Chondrocyte (in vitro differentiated cells): ENCODE measurements at places on chromosomes 12 and 14. TPM values are rescaled to one million over a fixed set of nuclear protein-coding genes. Genes with fewer than 3 reads are reported as not detected.

DNA sequence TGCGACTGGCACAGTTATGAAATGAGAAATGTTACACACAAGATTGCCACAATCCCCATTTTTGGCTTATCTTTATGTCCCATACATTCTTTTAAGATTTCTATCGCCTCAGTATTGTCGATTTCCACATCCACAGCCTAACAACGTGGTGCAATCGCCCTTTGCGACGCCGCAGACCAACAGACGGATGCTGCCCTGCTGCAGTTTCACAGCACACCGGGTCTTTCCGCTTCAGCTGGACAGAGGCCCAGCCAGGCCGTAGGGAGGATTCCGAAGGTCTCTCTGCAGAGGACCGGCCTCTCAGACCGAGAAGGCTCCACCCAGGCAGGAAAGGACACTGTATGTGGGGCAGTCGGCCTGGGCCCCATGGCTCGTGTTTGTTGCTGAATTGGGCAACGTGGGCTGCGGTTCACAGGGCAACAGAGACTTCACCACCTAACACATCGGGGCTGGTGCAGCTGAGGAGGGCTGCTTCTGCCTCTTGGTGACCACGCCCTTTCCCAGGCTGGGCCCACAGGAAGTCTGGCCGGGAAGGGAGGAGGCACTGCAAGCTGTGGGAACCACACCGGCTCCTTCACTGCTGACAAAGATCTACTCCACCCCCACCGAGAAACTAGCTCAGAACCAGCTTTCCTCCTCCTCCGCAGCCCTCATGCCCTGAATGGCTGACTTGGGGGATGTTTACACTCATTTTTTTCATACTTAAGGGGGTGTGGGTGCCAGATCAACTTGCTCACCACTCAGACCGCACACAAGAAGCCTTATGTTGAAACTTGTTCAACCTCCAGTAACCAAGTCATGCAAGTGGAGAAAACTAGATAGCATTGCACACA is 32.9 kb upstream of the MDM1 start:
- DNase-seq = peak; percentile 95
- H3K36me3 ChIP-seq = no peaks in the 10 kb centered on the region
- H3K4me3 ChIP-seq = peak overlapping the region; percentile 57
- no peaks in the 10 kb centered on the region for H3K27me3 ChIP-seq
- H3K27ac ChIP-seq = peak overlapping the region; percentile 95

INSM2 gene
- total RNA-seq = not detected in 3 replicates

ABHD12B gene
- total RNA-seq = not detected in 3 replicates

TMTC2 gene
- 1.4 to 8.9 TPM (median 1.9 TPM) in 3 replicates for total RNA-seq

GRCh38 chr12:106304001-106304421 is 1.5 kb downstream of the TCP11L2 start:
- peak overlapping the region; percentile 91 for H3K4me3 ChIP-seq
- H3K27ac ChIP-seq = no peak overlapping the region
- H3K4me1 ChIP-seq = peaks cover 50% of the 10 kb centered on the region
- no peaks in the 10 kb centered on the region for H3K27me3 ChIP-seq

- H3K36me3 ChIP-seq = no peaks in the 10 kb centered on the region
- H3K27me3 ChIP-seq = peaks cover 2% of the 10 kb centered on the region
- H3K4me3 ChIP-seq = no peak overlapping the region
- no peak overlapping the region for H3K27ac ChIP-seq
- no peak for DNase-seq
- no peaks in the 10 kb centered on the region for H3K4me1 ChIP-seq
These were observed 116.4 kb downstream of the PDZRN4 start for GRCh38 chr12:41304526-41304925.

- no peaks in the 10 kb centered on the region for H3K36me3 ChIP-seq
- H3K4me3 ChIP-seq = no peak overlapping the region
- no peak overlapping the region for H3K27ac ChIP-seq
- H3K4me1 ChIP-seq = no peaks in the 10 kb centered on the region
- DNase-seq = peak; percentile 51
These were observed 340.0 kb upstream of the SFSWAP start for GRCh38 chr12:131370791-131371347.

OAS2 gene
- 0.07 TPM in 1 of 3 replicates, not detected in the others for total RNA-seq

DNA sequence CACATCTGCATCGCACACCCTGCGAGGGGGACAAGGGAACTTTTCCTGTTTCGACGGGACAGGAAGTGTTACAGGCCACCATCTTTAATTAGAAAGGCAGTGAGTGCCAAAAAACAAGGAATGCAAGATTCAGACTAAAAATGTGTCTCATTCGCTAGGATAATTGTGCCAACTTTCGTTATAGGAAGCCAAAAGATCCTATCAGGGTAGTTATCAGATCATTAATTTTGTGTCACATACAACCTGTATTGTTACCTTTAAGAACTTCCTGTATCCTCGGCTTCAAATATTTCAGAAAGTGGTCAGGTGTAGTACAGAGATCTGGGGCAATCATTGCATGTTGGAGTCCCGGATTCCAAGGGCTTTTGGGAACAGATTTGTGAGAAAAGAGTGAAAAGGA is 19.2 kb upstream of the MGP start:
- peaks cover 32% of the 10 kb centered on the region for H3K4me1 ChIP-seq
- H3K27me3 ChIP-seq = no peaks in the 10 kb centered on the region
- H3K27ac ChIP-seq = peak overlapping the region; percentile 17
- no peak for DNase-seq
- H3K4me3 ChIP-seq = no peak overlapping the region

LAG3 gene
- 0.56 to 1.7 TPM (median 1.0 TPM) in 3 replicates for total RNA-seq

DNA sequence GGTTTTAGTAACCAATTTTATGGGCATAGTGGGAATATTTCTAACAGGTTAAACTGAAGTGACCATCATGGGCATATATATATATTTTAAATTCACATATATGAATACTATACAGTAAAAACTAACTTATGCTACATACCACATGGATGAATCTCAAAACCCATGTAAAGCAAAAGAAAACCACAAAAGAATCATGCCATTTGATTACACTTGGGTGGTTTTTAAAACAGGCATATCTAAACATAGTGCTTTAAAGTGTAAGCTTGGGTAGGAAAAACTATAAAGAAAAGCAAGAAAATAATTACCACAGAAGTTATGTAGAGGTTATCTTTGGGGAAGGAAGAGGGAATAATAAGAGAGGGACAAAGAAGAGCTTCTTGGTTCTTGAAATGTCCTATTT is 326.1 kb downstream of the NAV3 start:
- H3K36me3 ChIP-seq = peaks cover 4% of the 10 kb centered on the region
- H3K27ac ChIP-seq = no peak overlapping the region
- H3K27me3 ChIP-seq = no peaks in the 10 kb centered on the region

DNA sequence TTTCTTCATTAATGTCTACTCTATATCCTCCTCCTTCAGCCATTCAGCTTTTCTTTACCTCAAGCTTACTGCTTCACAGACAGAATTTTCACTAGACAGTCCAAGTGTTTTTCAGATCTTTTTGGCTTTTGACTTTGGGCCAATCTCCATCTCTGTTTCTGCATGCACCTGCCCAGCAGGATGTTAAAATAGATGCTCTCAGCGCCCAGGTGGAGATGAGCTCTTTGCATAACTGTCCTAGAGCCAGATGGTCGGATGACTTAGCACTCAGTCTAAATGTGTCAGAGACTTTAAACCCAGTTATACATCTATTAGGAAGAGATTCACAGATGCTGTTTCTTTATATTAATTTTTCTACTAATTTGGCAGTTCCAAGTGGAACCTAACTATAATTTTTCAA is 80.3 kb upstream of the SSTR1 start:
- no peak overlapping the region for H3K4me3 ChIP-seq
- no peak for DNase-seq
- H3K27ac ChIP-seq = no peak overlapping the region

KLHL42 gene
- 27.7 to 31.9 TPM (median 28.8 TPM) in 3 replicates for total RNA-seq

- H3K27ac ChIP-seq = no peak overlapping the region
- DNase-seq = no peak
- H3K27me3 ChIP-seq = no peaks in the 10 kb centered on the region
- H3K4me1 ChIP-seq = peaks cover 54% of the 10 kb centered on the region
- H3K36me3 ChIP-seq = no peaks in the 10 kb centered on the region
These were observed 236.5 kb upstream of the ATP2B1 start for GRCh38 chr12:89945123-89945522.

PTCSC3 gene
- total RNA-seq = not detected in 3 replicates

SMCO2 gene
- not detected in 3 replicates for total RNA-seq

BEST3 gene
- 0.15 to 0.20 TPM in 2 of 3 replicates, not detected in the other for total RNA-seq

SOAT2 gene
- not detected in 3 replicates for total RNA-seq

TDRD9 gene
- total RNA-seq = not detected in 3 replicates

DNA sequence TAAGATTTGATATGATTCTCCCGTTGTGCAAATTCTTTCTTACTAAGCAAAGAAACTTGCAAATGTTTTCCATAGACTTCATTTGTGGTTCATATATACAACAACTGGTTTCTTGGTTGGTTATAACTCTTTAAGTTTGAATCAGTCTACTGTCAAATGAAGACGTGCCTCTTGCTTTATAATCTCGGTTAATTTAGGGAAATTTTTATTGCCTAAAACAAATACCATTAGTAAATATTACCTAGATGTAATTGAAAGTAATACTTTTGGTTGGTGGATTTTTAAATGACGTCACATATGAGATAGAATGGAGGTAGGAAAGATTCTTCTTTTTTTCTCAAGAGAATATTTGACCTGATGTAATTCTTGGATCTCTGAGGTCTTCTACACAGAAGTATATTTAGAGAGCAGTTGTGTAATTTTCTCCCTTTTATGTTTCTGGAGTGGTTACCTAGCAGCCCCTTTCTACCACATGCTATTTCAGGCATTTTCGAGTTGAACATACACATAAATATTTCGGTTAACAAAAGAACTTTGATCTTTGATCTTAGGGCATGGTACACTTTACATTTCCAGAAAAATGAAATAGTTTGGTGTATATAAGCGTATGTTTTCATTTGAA is 1.7 kb downstream of the ATF7IP start:
- peaks cover 44% of the 10 kb centered on the region for H3K4me1 ChIP-seq
- no peaks in the 10 kb centered on the region for H3K36me3 ChIP-seq
- no peaks in the 10 kb centered on the region for H3K27me3 ChIP-seq
- peak overlapping the region; percentile 79 for H3K4me3 ChIP-seq

GRCh38 chr12:41802803-41803202 is 341.9 kb downstream of the GXYLT1 start:
- DNase-seq = no peak
- no peaks in the 10 kb centered on the region for H3K4me1 ChIP-seq
- no peak overlapping the region for H3K4me3 ChIP-seq

USP44 gene
- 0.18 TPM in 1 of 3 replicates, not detected in the others for total RNA-seq

- H3K4me3 ChIP-seq = no peak overlapping the region
- peaks cover 49% of the 10 kb centered on the region for H3K4me1 ChIP-seq
- H3K27ac ChIP-seq = peak overlapping the region; percentile 62
- DNase-seq = no peak
- H3K27me3 ChIP-seq = no peaks in the 10 kb centered on the region
- no peaks in the 10 kb centered on the region for H3K36me3 ChIP-seq
These were observed 248.3 kb downstream of the FBXL14 start for GRCh38 chr12:1346126-1346525.

TMBIM6 gene
- 321 to 344 TPM (median 335 TPM) in 3 replicates for total RNA-seq

GRCh38 chr12:71938728-71939385 is at the start of gene TPH2:
TSS of gene TPH2 (plus strand) at chr12:71938845. CDS start at chr12:71938987, 142 bp downstream.
- DNase-seq = no peak
- H3K27me3 ChIP-seq = peaks cover 61% of the 10 kb centered on the region
- no peak within 1 kb of the TSS for H3K27ac ChIP-seq
- no peaks in the 10 kb centered on the region for H3K36me3 ChIP-seq
- H3K4me1 ChIP-seq = peaks cover 6% of the 10 kb centered on the region
- no peak within 1 kb of the TSS for H3K4me3 ChIP-seq

DNA sequence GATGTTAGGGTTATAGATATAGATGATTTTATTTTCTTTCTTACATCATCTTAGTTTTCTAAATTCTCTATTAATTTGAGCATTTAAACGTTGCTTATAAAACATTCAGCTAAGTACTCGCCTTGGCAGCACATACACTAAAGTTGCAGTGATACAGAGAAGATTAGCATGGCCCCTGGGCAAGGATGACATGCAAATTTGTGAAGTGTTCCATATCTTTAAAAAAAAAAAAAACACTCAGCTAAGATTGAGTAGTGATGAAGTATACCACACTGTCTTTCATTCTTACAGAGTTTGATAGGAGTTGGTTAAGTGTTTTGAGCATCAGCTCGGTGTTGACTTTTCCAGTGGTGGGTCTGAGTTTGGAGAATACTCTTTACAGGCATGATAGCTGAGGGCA is 72.3 kb downstream of the FRMD6 start:
- H3K27ac ChIP-seq = peak overlapping the region; percentile 15
- peaks cover 58% of the 10 kb centered on the region for H3K36me3 ChIP-seq
- H3K27me3 ChIP-seq = no peaks in the 10 kb centered on the region
- no peak for DNase-seq
- no peak overlapping the region for H3K4me3 ChIP-seq
- peaks cover 21% of the 10 kb centered on the region for H3K4me1 ChIP-seq

DNA sequence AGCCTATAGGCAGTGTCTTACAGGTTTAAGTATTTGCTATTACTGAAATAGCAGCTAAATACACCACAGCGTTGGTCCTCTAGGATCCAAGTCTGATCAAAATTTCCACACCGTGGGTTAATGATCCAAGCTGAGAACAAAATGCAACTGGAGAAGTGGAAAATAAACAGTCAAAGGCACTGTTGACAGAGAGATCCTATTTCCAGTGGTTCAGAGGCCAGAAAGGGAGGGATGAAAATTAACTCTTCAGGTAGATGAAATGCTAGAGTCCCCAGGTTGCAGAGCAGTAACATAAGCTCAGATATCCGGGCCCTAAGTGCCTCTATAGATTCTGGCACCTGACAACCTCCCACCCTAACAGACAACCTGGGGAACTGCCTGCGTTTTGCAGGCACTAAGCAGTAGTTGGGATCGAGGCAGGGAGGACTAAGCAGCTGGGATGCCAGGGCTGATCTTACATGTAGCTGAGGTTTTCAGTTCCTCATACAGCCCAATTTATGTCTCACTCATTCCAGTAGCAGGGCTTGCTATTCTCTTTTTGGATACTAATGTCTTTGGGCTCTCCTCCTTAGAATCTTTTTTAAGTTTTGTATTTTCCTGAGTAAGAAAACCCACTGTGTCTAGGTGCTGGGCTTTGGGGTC is 42.7 kb upstream of the CRACR2A start:
- no peak overlapping the region for H3K27ac ChIP-seq
- H3K4me1 ChIP-seq = no peaks in the 10 kb centered on the region
- H3K27me3 ChIP-seq = peaks cover 3% of the 10 kb centered on the region
- H3K36me3 ChIP-seq = peaks cover 5% of the 10 kb centered on the region
- DNase-seq = no peak
